ENCODE measurements at places on chromosomes 11 and 22. TPM values are rescaled to one million over a fixed set of nuclear protein-coding genes. Genes with fewer than 3 reads are reported as not detected.

GRCh38 chr11:65377036-65377435, 5.4 kb downstream of the SLC25A45 start:
- DNase-seq, result no peak
- H3K4me3 ChIP-seq, result no peak overlapping the region
- no peaks in the 10 kb centered on the region for H3K36me3 ChIP-seq
- H3K27me3 ChIP-seq, result no peaks in the 10 kb centered on the region
- no peak overlapping the region for H3K27ac ChIP-seq

- H3K4me1 ChIP-seq, result no peaks in the 10 kb centered on the region
- no peak for DNase-seq
- H3K4me3 ChIP-seq, result no peak overlapping the region
- H3K27me3 ChIP-seq, result no peaks in the 10 kb centered on the region
Measured at GRCh38 chr22:30267382-30268302, 991 bp upstream of the OSM start.

DNA sequence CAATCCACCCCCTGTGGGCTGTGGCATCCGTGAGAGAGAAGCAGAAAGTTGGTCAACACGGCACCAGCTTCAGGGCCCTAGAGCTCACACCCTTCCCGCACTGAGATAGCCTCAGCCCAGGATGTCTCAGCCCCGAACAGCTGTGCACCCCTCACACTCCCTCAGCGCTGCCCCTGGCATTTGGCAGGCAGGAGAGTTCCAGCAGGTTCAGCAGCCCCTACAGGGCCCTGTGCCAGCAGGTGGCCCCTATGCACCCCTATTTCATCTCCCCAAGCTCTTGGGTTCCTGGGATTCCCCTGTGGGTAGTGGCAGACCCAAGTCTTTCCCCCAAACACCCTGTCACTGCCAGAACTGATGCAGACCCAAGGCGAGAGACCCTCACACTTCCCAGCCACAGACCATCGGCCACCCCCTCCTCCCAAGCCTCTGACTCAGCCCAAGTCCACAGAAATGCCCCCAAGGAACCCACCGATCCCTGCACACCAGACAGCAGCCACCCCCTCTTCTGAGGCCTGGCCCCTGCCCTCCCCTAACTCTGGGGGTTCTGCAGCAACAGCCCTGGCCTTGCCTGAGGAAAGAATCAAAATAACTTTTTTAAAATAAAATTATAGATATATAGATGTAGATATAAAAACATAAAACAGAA, 183.6 kb downstream of the IGLL1 start:
- no peak for DNase-seq
- H3K4me1 ChIP-seq, result no peaks in the 10 kb centered on the region
- no peaks in the 10 kb centered on the region for H3K36me3 ChIP-seq
- H3K27ac ChIP-seq, result no peak overlapping the region
- no peaks in the 10 kb centered on the region for H3K27me3 ChIP-seq

Gene RAG2
- total RNA-seq, result not detected

DNA sequence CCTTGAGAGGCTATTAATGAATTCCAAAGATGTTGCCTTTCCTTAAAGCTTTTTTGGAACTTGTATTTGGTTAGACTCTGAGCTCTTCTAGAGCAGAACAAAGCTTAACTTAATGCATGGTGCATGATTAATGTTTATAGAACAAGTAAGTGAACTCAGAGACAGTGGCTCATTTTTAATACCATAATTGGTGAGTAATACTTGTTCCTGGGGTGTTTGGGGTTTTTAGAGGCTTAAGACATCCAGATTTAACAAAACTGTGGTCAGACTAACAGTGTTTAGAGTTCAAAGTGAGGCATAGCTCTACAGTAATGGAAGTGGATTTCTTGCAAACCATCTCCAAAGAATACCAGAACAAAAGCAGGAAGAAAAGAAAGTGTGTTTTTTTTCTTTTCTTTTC, 73.7 kb upstream of the CTSC start:
- H3K4me3 ChIP-seq, result no peak overlapping the region
- H3K36me3 ChIP-seq, result no peaks in the 10 kb centered on the region
- no peaks in the 10 kb centered on the region for H3K4me1 ChIP-seq
- no peak overlapping the region for H3K27ac ChIP-seq
- no peaks in the 10 kb centered on the region for H3K27me3 ChIP-seq
- DNase-seq, result no peak

Gene FBLN1
- 644 TPM for total RNA-seq

GRCh38 chr22:47369431-47370015, 607.1 kb downstream of the TBC1D22A start:
- no peaks in the 10 kb centered on the region for H3K27me3 ChIP-seq
- no peak overlapping the region for H3K27ac ChIP-seq
- no peaks in the 10 kb centered on the region for H3K36me3 ChIP-seq
- no peak for DNase-seq
- H3K4me3 ChIP-seq, result no peak overlapping the region

DNA sequence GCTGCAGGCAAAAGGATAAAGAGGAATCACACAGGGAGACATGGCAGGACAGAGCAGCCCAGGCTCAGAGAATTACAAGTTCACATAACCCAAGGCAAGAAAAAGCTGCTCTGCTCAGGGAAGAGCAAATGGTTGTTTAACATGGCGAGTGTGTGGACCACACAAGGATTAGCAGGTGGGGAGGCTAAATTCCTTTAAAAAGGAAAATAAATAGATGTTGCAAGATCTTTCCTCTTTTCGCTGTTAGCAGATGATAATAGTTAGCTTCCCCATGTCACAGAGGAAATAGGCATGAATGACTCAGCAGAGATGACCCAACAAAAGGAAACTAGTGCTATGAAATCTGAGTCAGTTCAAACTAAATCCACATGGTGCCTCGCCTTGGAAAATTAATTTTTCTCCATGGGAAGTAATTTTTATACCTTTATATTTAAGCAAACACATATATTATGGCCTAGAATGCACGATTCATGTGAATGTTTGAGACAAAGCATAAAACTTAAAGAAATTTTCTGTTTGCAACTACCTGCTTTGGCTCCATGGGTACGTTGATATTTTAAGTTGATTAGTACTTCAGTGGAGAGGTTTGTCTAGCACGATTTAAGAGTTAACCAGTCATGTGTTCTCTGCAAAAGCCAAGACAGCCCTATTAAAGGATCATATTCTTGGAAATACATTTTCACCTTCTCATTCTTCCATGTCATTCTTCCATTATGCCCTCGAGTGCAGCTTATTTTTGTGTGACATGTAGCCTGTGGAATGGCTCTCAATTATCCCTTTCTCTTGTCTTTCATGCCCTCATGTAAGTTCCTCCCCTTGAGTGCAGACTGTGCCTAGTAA, 38.5 kb upstream of the FJX1 start:
- no peak for DNase-seq
- H3K4me1 ChIP-seq, result no peaks in the 10 kb centered on the region
- H3K27ac ChIP-seq, result no peak overlapping the region
- H3K36me3 ChIP-seq, result no peaks in the 10 kb centered on the region
- H3K4me3 ChIP-seq, result no peak overlapping the region

DNA sequence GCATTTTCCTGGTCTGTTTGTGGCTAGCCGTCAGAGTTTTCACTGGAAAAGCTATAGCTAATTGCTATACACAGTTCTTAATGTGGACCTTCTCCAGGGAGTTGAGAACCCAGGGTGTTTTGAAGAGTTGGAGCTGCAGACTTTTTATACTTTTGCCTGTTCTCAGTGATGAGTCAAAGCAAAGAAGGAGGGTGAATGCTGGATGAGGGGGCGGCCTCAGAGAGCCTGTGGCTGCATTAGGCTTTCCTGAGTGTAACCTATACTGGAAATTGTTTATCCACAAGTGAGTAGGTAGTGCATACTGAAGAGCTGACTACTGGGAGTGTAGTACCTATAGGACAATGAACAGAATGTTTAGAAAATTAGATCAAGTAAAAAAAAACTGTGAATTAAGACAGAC, 79.7 kb upstream of the HORMAD2 start:
- H3K4me1 ChIP-seq, result no peaks in the 10 kb centered on the region
- no peaks in the 10 kb centered on the region for H3K36me3 ChIP-seq

- DNase-seq, result no peak
- no peaks in the 10 kb centered on the region for H3K27me3 ChIP-seq
- no peaks in the 10 kb centered on the region for H3K4me1 ChIP-seq
- peak overlapping the region; percentile 79 for H3K4me3 ChIP-seq
Measured at GRCh38 chr11:110094298-110095285, 1.4 kb downstream of the ZC3H12C start.

- H3K36me3 ChIP-seq, result no peaks in the 10 kb centered on the region
- H3K4me1 ChIP-seq, result no peaks in the 10 kb centered on the region
- DNase-seq, result no peak
- no peaks in the 10 kb centered on the region for H3K27me3 ChIP-seq
Measured at GRCh38 chr22:28630177-28630574, 49.5 kb downstream of the TTC28 start.

Gene SERPING1
- total RNA-seq, result 742 TPM

GRCh38 chr11:1126491-1126926, 31.2 kb upstream of the MUC5AC start:
- no peak for DNase-seq
- H3K27ac ChIP-seq, result no peak overlapping the region
- no peak overlapping the region for H3K4me3 ChIP-seq
- no peaks in the 10 kb centered on the region for H3K36me3 ChIP-seq
- H3K27me3 ChIP-seq, result no peaks in the 10 kb centered on the region

DNA sequence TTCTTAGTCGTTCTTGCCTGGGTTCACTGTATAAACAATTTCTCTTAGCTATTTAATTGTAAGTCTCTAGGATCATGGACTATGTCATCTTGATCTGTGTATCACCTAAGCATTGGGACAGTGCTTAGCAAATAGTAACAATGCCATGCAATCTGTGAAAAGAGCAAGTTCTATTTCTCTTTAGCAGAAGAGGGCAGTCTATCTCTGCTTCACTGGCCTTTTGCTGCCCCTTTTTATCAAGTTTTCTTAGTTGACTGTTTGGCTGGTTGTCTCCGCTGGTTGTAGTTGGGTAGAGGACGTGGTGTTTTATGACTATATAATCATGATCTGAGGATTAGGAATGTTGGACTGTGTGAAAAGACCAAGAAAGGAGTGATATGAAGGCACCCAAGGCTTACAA, 315.0 kb downstream of the JRKL start:
- DNase-seq, result no peak
- no peaks in the 10 kb centered on the region for H3K4me1 ChIP-seq
- no peaks in the 10 kb centered on the region for H3K27me3 ChIP-seq
- no peaks in the 10 kb centered on the region for H3K36me3 ChIP-seq

Gene RFPL2
- total RNA-seq, result not detected

Measured in uterus (tissue), 4 donors.